Nucleus accumbens (tissue), 56 donors: ENCODE measurements at places on chromosomes 4 and X.

DNA sequence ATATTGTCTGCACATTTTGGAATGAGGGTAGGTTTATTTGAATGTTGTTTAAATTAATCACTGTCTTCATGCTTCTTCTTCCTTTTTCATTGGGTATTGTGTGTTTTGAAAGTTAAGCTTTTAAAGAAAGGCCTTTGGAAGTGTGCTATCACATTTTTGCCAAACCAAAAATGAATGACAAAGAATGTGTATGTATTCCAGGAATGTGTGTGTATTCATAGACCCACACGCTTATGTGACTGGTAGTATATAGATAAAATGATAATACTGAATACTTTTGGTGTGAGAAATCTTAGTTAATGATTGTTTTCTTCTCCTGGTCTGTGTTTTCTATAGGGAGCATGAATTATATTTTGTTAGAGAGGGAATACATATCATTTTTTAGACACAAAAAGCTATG is 404.4 kb downstream of the TLL1 start:
- DNase-seq: no peak

- DNase-seq: no peak
These were observed 676.7 kb upstream of the ACTRT1 start for GRCh38 chrX:128728943-128729342.

DNA sequence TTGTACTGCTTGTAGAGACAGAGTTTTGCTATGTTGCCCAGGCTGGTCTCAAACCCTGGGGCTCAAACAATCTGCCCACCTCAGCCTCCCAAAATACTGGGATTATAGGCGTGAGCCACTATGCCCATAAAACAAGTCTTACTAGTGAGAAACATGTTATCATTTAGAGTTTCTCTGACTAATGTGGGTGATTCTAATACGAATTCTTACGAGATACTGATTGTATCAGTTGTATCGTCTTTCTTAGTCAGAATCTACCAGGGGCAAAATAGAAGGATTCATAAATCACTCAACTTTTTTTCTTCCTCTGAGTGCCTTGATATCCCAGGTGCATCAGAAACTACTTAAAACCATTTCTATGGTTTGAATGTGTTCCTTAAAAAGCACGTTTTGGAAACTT is 14.4 kb upstream of the NMU start:
- DNase-seq: no peak

DNA sequence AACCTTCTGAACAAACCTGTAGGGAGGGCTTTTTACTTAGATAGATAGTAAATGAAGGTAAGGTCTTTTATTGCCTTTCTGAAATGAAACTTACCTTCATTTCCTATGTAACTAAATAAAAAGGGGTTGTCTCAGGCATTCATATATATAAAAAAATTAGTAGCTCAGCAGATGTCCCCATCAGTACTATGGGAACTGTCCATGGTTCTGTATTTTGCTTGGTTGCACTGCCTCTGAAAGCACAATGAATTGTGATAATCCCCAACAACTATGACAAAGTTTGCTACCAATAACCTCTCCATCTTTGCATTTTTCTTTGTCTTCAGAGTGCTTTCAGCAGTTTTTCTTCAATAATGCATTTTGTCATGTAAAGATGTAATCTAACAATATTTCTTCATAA is 222.4 kb downstream of the SLIT2 start:
- DNase-seq: no peak

DNA sequence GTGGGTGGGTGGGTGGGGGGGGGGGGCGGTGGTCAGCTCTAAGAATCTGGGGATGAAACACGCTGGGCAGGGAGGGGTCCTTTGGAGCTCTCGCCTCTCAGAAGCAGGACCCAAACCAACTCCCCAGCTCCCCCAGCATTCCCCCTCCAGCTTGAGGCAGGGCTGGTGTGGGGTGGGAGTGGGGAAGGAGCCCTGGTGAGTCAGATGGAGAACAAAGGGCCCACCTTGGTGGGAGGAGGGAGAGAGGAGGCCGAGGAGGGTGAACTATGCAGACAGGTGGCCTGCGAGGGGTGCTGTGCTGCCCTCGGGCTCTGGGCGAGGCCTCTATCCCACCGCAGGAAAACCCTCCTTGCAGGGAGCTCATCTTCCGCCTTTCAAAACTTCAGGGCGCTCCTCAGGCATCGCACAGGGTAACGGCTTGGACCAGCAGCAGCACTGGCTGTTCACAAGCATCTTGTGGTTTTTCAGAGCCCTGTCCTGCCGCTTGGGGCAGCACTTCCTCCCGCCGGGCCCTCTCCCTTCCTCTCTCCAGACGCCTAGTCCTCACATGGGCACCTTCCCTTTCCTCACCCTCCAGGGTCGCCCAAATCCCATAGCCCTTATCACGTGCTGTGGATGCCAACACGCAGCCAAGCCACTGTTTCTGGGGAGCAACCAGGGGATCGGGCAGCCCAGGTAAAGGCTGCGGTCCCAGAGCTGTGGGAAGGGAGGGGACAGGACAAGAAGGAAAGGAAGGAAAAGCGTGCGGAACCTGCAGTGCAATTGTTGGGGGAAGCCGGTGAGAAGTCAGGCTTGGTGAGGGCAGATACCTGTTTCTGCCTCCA is 34.0 kb upstream of the GRPEL1 start:
- peak; percentile 83 for DNase-seq

GRCh38 chr4:186144198-186144945 is 39.9 kb downstream of the FAM149A start:
- peak; percentile 71 for DNase-seq

GRCh38 chr4:107366900-107367299 is 330.8 kb upstream of the DKK2 start:
- DNase-seq: no peak

- no peak for DNase-seq
These were observed 46.5 kb downstream of the CPZ start for GRCh38 chr4:8639021-8639420.

GRCh38 chr4:21898101-21898500 is 50.5 kb downstream of the KCNIP4 start:
- no peak for DNase-seq

- DNase-seq: no peak
These were observed 44.9 kb downstream of the TIGD4 start for GRCh38 chr4:152734699-152735050.

DNA sequence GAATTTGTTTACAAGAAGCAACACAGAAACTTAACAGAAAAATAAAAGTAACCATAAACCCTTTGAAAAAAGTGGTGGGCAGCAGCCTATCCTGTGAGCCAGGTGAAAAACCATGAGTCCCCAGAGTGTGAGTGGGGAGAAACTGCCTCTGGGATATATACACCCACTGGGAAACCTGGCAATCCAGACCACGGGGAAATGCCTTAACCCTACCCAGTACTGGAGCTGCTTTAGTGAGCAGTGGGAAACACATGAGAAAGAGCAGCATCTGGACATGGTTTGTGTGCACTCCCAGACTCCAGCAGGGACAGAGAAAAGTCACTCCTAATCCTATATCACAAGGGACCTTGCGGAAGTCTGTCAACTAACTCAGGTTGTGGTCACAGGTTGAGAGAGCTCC is 39.4 kb downstream of the UGT2A2 start:
- no peak for DNase-seq

- DNase-seq: no peak
These were observed at the start of gene WAS for GRCh38 chrX:48683411-48683982. TSS of gene WAS (plus strand) at chrX:48683799. CDS start at chrX:48683854, 55 bp downstream.

DNA sequence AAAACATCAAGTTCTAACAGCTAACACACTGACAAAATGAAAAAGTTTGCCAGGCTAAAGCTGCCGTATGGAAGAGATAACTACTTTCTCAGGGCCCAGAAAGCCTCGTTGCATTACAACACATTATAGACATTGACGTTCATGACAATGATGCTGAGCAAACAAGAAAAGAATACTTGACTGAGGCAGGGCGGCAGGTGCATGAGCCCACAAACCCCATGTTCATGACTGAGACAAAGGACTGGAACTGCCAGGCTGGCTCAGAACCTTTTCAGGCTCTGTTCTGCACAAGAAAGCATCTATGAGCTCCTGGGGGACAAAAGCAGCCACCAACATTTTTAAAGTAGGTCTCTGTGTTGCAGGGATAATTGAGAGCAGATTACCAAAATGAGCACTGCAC is 13.6 kb downstream of the TLR6 start:
- no peak for DNase-seq

DNA sequence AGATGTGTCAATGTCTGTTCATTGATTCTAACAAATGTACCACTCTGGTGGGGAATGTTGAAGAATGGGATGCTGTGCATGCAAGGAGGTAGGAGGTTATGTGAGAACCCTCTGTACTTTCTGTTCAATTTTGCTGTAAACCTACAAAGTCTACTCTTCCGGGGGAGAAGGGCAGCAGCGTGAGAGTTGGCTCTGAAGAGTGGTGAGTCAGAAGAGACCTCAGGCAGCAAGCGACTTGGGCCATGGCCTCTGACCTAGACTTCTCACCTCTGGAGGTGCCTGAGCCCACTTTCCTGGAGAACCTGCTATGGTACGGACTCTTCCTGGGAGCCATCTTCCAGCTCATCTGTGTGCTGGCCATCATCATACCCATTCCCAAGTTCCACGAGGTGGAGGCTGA is 26.7 kb downstream of the MANBA start:
- DNase-seq: no peak

DNA sequence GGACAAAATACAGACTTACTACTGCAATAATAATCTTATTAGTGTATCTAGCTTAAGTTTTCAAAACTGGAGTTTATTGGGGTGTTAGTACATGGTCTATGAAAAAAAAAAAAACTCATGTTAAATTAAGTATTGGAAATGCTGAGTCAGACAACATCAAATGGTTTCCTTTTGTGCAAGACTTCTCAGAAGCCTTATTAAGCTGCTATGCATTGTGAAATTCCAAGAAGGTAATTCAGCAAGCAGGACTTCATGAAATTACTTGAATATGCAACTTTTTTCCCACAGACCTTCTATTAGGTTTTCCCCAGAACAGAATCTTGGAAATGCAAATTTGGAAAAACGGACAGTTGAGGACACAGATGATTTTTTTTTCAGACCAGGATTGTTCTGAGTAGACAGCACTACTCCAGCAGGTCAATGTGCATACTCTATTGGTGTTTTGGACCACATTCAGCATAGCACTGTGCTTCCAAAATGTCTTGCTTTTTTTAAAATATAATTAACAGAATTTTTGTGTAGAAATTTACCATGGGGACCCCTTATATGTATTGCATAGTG is 568.8 kb upstream of the TENM3 start:
- DNase-seq: no peak

- DNase-seq: no peak
These were observed 95.7 kb upstream of the NKX1-1 start for GRCh38 chr4:1501754-1502500.

- DNase-seq: no peak
These were observed 63.7 kb downstream of the FHIP1A start for GRCh38 chr4:151472711-151473110.

- DNase-seq: no peak
These were observed 82.5 kb downstream of the GPAT3 start for GRCh38 chr4:83618431-83618830.

DNA sequence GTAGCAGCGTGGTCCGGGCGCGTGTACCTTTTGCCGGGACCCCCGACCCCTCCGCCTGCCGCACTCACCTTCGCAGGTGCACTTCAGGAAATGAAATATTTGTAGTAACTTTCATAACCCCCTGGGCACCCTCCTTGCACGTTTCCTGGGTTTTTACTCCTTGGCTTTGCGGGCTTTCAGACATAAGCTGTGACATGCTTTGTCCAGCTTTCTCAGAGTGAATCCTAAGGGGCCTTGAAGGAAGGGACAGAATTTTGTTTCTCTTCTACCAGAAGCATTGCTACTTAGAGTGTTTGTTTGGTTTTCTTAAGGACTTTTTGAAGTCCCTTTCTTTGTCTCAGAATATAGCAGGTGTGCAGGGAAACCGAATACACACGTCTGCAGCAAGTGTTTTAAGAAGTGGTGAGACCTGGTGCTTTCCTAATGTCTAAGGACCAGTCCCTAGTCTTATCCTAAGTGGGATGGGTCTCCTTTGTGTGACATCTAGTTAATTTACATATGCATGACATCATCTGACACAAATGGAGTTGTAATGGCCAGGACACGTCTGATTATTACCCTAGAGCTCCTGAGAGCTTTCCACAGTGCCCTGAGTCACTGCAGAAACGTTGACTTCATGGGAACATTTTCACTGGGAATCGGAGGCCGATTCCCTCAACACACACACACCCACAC is 1.3 kb downstream of the FAM149A start:
- DNase-seq: no peak

DNA sequence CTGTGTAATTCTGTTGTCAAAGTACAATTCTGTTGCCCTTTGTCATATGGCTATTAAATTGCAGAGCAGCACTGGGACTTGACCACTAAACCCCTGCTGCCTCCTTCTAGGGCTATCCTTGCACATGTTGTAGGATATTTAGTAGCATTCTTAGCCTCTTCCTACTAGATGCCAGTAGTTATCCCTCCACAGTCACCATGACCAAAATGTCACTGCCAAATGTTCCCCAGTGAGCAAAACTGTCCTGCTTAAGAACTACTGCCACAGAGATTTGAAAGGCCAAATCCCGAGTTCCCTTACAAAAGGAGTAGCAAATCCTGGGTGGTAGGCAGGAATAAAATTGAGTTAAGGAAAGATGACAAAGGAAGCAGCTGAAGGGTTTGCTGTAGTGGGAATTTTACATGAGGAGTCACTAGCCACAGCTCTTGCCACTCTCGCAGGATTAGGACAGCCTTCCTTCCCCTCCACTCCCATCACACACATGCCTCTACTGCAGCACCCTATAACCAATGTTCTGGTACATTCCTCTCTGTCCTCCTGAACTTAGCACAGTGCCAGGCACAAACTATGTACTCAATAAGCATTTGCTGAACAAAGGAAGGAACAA is 8.4 kb downstream of the APBB2 start:
- DNase-seq: no peak

GRCh38 chr4:145881576-145881975 is 57.0 kb downstream of the ZNF827 start:
- no peak for DNase-seq

GRCh38 chr4:104382961-104383360 is 111.7 kb downstream of the CXXC4 start:
- no peak for DNase-seq

- no peak for DNase-seq
These were observed 1105.1 kb upstream of the TENM3 start for GRCh38 chr4:181138116-181138515.

- DNase-seq: no peak
These were observed 27.6 kb downstream of the PHEX start for GRCh38 chrX:22059775-22060174.

DNA sequence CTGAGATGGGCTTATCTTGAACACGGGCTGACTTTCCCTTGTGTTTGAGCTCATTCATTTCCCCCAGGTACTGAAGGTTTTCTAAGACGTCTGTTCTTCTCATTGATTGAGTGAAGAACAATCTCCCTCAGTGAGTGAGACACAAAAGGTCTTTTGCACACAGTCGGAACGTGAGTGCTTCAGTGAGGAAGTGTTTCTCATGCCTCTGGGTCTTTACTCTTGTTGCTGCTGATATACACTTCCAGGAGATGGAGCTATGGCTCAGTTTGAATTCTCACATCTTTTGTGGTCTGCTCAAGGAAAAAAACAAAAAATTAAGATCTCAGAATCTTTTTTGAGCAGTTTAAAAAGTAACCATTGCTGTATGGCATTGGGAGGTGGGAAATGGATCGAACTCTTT is 981.9 kb upstream of the TENM3 start:
- no peak for DNase-seq

- DNase-seq: no peak
These were observed 15.3 kb downstream of the UGT2B15 start for GRCh38 chr4:68654946-68655721.
